ENCODE measurements at places on chromosomes 1 and 21.

GRCh38 chr1:79396901-79397300 lies 390.4 kb upstream of the ADGRL4 start:
- no peaks in the 10 kb centered on the region for H3K27me3 ChIP-seq
- no peaks in the 10 kb centered on the region for H3K4me1 ChIP-seq
- no peak overlapping the region for H3K4me3 ChIP-seq

- no peak for DNase-seq
- no peaks in the 10 kb centered on the region for H3K36me3 ChIP-seq
- H3K4me1 ChIP-seq: no peaks in the 10 kb centered on the region
- no peak overlapping the region for H3K27ac ChIP-seq
Measured at GRCh38 chr1:162285149-162285561, 91.5 kb downstream of the SPATA46 start.

DNA sequence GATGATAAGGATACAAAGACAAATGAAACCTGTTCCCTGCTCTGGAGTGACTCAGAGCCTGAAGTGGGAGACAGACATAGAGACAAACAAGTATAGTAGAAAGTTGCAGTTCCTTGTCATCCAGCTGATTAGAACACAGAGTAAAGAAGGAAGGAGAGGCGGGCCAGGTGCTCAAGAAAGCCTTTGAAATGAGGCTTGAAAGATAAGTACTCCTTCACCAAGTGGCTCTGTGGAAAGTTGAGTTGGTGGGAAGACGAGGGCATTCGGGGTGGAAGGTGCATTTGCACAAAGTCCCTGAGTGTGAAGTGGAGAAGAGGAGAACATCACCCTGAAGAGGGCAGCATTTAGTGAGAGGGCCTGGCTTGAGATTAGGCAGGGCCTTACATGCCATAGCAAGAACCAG lies 17.0 kb downstream of the MARK1 start:
- no peak for DNase-seq
- H3K4me1 ChIP-seq: no peaks in the 10 kb centered on the region

- no peak overlapping the region for H3K27ac ChIP-seq
- no peaks in the 10 kb centered on the region for H3K27me3 ChIP-seq
- DNase-seq: no peak
- H3K36me3 ChIP-seq: no peaks in the 10 kb centered on the region
- no peaks in the 10 kb centered on the region for H3K4me1 ChIP-seq
Measured at GRCh38 chr1:224770336-224770693, 154.2 kb downstream of the CNIH3 start.

- H3K27me3 ChIP-seq: no peaks in the 10 kb centered on the region
- no peak for DNase-seq
- peaks cover 7% of the 10 kb centered on the region for H3K4me1 ChIP-seq
- H3K4me3 ChIP-seq: no peak overlapping the region
- H3K36me3 ChIP-seq: peaks cover 35% of the 10 kb centered on the region
Measured at GRCh38 chr1:161930064-161930463, 93.6 kb downstream of the OLFML2B start.

DNA sequence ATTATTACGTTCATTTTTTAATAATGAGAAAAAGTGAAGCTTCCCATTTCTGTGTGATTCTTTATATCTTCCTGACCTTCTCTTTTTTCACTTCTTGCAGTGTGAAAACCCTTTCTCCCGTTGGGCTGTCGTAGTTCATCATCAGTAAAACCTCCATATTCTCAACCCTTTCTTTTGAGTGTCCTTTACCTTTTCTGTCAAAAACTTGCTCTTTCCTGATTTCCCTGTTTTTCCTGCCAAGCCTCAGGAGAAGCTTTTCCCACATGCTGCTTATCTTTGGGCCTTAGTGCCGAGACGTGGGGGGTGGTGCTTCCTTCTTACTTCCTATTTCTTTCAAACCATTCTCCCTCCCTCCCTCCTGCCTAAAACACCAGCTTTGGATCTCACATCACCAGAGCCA lies 46.1 kb downstream of the UCK2 start:
- DNase-seq: no peak
- H3K27me3 ChIP-seq: no peaks in the 10 kb centered on the region
- no peaks in the 10 kb centered on the region for H3K36me3 ChIP-seq
- no peak overlapping the region for H3K27ac ChIP-seq
- peak overlapping the region; percentile 28 for H3K4me3 ChIP-seq
- H3K4me1 ChIP-seq: peaks cover 42% of the 10 kb centered on the region

- no peak for DNase-seq
- no peaks in the 10 kb centered on the region for H3K4me1 ChIP-seq
- peaks cover 9% of the 10 kb centered on the region for H3K27me3 ChIP-seq
- H3K4me3 ChIP-seq: no peak overlapping the region
- H3K36me3 ChIP-seq: no peaks in the 10 kb centered on the region
- no peak overlapping the region for H3K27ac ChIP-seq
Measured at GRCh38 chr1:110597966-110598365, 8.2 kb downstream of the KCNA2 start.

- DNase-seq: no peak
- no peak overlapping the region for H3K27ac ChIP-seq
- H3K27me3 ChIP-seq: no peaks in the 10 kb centered on the region
- no peaks in the 10 kb centered on the region for H3K4me1 ChIP-seq
Measured at GRCh38 chr1:6385488-6386191, 7.9 kb downstream of the ACOT7 start.

GRCh38 chr1:58816747-58817221 lies 32.9 kb upstream of the JUN start:
- H3K4me3 ChIP-seq: peak overlapping the region; percentile 93
- H3K27ac ChIP-seq: peak overlapping the region; percentile 93
- no peaks in the 10 kb centered on the region for H3K27me3 ChIP-seq

GRCh38 chr1:205505791-205506190 lies 1.3 kb downstream of the CDK18 start:
- H3K27ac ChIP-seq: no peak overlapping the region
- H3K4me1 ChIP-seq: peaks cover 20% of the 10 kb centered on the region
- H3K27me3 ChIP-seq: no peaks in the 10 kb centered on the region
- DNase-seq: no peak

- no peak overlapping the region for H3K4me3 ChIP-seq
- H3K36me3 ChIP-seq: no peaks in the 10 kb centered on the region
- H3K27ac ChIP-seq: no peak overlapping the region
- no peak for DNase-seq
- peaks cover 46% of the 10 kb centered on the region for H3K4me1 ChIP-seq
Measured at GRCh38 chr1:160146107-160146506, 5.3 kb upstream of the ATP1A4 start.

- H3K27me3 ChIP-seq: no peaks in the 10 kb centered on the region
- no peaks in the 10 kb centered on the region for H3K36me3 ChIP-seq
- H3K27ac ChIP-seq: no peak overlapping the region
- no peak for DNase-seq
Measured at GRCh38 chr1:41952208-41952607, 33.5 kb upstream of the HIVEP3 start.

DNA sequence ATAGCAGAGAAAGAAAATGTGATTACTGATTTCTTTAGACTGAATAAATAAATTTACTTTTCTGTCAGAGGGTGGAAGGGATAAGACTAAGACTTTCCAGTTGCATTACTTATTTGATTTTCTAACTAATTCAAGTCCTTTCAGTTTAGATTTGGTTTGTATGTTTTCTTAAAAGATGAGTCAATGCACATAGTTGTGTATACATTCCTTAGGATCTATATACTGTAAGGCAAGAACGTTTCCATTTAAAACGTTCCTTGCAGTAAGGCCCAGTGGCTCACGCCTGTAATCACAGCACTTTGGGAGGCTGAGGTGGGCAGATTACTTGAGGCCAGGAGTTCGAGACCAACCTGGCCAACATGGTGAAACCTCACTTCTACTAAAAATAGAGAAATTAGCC lies 14.5 kb upstream of the SERTAD4 start:
- H3K27me3 ChIP-seq: no peaks in the 10 kb centered on the region
- H3K36me3 ChIP-seq: no peaks in the 10 kb centered on the region

DNA sequence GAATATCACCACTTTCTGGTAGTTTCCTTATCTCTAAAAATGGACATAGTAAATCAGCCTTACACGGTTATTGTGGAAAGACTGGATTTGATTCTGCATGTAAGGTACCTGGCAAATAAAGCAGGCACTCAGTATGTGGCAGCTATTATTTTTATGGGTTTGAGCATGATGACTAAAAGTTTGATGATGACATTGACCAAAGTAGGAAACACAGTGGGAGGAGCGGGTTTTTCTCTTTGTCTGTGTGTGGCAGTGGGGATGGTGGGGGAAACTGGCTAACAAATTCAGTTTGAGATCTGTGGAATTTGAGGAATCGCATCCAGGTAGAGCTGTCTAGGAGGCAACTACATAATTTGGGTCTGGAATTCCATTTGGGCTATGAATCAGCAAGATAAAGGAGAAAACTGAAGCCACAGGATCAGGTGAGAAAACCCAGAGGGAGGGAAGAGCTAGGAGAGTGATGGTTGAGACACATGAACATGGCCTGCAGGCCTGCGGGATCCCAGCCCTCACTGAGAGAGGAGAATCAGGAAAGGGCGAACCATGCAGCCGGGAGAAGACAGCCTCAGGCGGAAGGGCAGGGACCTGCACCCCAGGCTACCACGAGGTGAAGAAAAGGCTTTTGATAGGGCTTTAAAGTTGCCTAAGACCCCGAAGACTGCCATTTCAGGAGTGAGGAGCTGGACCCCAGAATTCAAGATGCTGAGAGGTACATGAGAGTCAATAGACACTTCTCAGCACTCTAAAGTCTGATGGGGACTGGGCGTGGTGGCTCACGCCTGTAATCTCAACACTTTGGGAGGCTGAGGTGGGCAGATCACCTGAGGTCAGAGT lies 52.2 kb downstream of the MEF2D start:
- H3K4me3 ChIP-seq: no peak overlapping the region
- no peak for DNase-seq
- H3K4me1 ChIP-seq: peaks cover 21% of the 10 kb centered on the region
- peaks cover 14% of the 10 kb centered on the region for H3K27me3 ChIP-seq
- H3K36me3 ChIP-seq: no peaks in the 10 kb centered on the region
- no peak overlapping the region for H3K27ac ChIP-seq

DNA sequence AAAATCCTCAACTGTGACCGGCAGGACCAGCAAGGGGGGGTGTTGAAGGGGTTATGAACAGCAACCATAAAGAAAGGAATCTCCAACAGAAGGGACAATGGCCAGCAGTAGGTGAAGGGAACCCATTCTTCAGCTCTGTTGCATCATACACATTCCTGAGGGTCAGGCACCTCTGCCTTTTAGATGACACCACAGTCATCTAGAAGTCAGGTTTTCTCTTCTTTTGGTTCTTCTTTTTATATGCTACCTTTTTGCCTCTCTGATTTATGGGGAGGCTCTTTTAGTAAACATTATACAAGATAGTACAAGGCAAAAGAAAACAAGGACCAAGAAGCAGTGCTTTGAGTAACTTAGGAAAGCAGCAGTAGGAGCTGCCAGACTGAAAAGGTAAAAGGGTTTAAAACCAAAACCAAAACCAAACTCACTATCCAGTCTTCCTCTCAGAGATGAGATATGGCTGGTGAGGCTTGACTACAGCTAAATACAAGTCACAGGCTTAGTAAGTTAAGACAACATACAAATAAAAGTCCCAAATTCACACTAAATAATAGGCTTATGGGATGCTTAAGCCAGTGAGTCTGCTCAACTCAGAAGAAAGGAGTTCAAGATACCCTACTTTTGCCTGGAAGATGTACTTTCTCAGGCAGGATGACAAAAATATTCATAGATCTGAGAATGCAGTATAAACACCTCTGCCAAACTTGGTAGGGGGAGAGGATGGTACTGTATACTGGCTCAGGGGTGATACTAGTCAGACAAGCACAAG lies 4.1 kb downstream of the TEX38 start:
- peaks cover 58% of the 10 kb centered on the region for H3K36me3 ChIP-seq
- H3K27ac ChIP-seq: no peak overlapping the region
- H3K4me3 ChIP-seq: no peak overlapping the region
- DNase-seq: no peak

GRCh38 chr1:121459235-121459634 lies 274.5 kb downstream of the SRGAP2C start:
- no peaks in the 10 kb centered on the region for H3K27me3 ChIP-seq
- H3K4me1 ChIP-seq: peaks cover 15% of the 10 kb centered on the region
- H3K36me3 ChIP-seq: no peaks in the 10 kb centered on the region
- H3K27ac ChIP-seq: no peak overlapping the region
- DNase-seq: no peak
- no peak overlapping the region for H3K4me3 ChIP-seq

DNA sequence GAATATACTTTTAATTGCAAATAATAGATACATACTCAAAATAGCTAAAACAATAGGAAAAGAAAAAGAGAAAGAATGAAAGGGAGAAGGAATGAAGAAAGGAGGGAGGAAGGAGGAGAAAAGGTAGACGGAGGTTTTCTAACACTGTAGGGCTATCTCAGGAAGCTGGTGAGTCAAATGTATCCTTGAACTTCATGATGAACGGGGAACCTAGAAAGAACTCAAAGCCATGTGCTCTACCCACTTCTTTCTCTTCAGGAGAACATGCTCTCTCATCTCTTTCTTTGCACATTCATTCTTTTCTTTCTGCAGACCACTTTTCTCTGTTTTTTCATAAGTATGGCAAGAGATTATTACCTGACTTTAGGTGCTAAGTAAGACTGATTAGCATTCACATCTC lies 37.3 kb upstream of the ZNF644 start:
- no peaks in the 10 kb centered on the region for H3K27me3 ChIP-seq
- H3K4me3 ChIP-seq: no peak overlapping the region
- DNase-seq: no peak
- no peaks in the 10 kb centered on the region for H3K36me3 ChIP-seq
- H3K4me1 ChIP-seq: peaks cover 15% of the 10 kb centered on the region

GRCh38 chr1:108715932-108716331 lies 3.2 kb downstream of the FNDC7 start:
- no peak for DNase-seq

- H3K27me3 ChIP-seq: no peaks in the 10 kb centered on the region
- no peak for DNase-seq
- H3K4me1 ChIP-seq: no peaks in the 10 kb centered on the region
- peak overlapping the region; percentile 36 for H3K4me3 ChIP-seq
- H3K27ac ChIP-seq: no peak overlapping the region
- no peaks in the 10 kb centered on the region for H3K36me3 ChIP-seq
Measured at GRCh38 chr1:155598842-155599331, 11.1 kb upstream of the MSTO1 start.

Measured in CD14-positive monocyte (primary cell).